ENCODE measurements at places on chromosomes 6 and 20. TPM values are rescaled to one million over a fixed set of nuclear protein-coding genes. Genes with fewer than 3 reads are reported as not detected.

Gene EEF1A2
- total RNA-seq: 1.3 TPM

Gene PHACTR3
- not detected for total RNA-seq

DNA sequence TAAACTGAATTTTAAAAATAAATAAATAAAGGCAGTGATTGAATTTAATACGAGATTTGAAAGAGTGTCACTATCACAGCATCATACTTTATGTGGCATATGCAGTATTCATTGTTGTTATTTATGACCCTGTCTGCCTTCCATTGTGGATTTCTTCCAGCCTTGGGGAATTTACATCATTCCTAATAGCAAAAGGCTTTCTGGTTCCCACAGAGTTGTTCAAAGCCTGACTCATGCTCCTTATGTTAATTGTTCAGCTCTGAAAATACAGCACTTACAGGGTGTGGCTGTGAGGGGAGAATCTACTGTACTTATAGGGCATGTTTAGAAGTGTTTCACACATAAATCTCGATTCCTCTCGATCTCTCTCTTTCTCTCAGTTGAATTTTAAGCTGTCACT is 54.4 kb downstream of the JAG1 start:
- DNase-seq: peak; percentile 92

- DNase-seq: no peak
These were observed 243.1 kb upstream of the FLRT3 start for GRCh38 chr20:14580418-14581074.

GRCh38 chr6:5061152-5061551 is 24.0 kb upstream of the PPP1R3G start:
- no peak for DNase-seq

GRCh38 chr6:122839472-122839871 is 50.4 kb downstream of the SMPDL3A start:
- DNase-seq: peak; percentile 50

- peak; percentile 26 for DNase-seq
These were observed 144.3 kb upstream of the SULF2 start for GRCh38 chr20:47929368-47930115.
